Epithelial cell of proximal tubule (primary cell): ENCODE measurements at places on chromosomes 6 and 20.
A peak's percentile ranks its signal among the peaks of the same experiment; 100 is the strongest.

DNA sequence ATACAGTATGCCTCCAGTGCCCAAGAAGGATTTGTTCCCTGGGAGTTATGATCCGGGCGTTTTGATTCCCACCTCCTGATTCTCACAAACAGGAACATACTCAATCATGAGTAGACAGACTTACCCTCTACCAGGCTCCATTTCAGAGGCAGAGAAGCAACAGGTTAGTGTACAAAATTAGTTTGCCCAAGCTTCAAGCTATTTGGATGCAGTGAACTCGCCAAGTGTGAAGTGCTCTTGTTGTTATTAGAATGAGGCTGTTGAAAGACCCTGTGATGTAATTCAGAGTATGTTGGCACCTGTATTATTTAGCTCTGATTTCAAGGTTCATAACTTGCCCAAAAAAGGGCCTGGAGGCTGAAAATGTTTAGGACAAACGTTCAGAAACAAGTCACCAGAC is 247.0 kb downstream of the PHACTR1 start:
- DNase-seq, result no peak

GRCh38 chr6:9704989-9705388 is 709.9 kb downstream of the TFAP2A start:
- DNase-seq, result peak; percentile 47

GRCh38 chr20:21161926-21162325 is 36.0 kb downstream of the KIZ start:
- no peak for DNase-seq

GRCh38 chr6:27865850-27866356 is 46.3 kb downstream of the OR2B2 start:
- DNase-seq, result no peak

DNA sequence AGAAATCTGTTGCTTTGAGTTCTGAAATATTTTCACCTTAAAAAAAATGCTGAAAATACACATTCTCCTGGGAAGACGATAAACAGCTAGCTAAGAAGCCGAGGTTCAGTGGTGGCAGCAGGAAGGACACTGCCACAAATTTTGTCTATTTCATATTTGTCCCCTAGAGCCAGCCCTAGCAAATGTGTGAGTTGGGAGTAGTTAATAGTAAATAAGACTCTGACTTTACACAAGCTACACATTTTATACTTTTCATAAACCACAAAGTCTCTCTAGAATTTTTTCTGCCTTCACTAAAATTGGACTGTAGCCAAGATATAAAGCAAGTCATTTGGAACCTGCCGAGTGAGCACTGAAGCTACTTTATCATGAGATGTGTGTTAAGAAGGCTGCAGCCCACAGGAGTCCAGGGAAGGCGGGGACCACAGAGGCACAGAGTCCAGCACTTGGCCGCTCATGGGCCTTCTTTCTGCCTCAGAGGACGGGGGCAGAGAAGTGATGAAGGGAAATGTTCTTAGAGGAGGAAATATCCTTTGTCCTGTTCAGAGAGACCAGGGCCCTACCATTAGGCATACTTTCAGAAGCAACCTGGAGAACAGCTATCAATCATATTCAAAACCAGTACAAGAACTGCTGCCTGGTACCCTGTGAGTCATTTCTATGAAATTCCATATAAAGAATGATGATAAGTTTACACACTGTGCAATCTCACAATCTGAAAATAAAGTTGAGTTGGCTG is 241.7 kb upstream of the TAB2 start:
- no peak for DNase-seq

DNA sequence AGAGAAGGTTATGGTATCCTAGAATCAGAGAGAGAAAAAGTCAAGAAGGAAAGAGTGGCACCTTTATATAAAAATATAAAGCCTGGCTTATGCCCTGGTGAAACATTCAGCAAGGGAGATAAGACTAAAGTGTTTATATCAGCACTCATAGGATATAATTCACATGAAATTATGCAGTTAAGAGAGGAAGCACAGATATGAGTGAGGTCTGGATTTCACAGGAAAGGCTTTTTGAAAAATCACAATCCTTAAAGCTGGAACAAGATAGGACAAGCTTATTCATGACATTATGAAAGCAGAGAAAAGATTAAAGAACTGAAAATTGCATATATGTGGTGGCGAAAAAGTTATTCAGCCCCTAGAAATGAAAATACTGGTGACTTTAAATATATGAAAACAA is 181.2 kb upstream of the FLRT3 start:
- DNase-seq, result no peak

- DNase-seq, result no peak
Observed at GRCh38 chr20:62364911-62365736, 2.0 kb downstream of the LAMA5 start.
